Nephron progenitor cell (in vitro differentiated cells): ENCODE measurements at places on chromosomes 1 and 21.

- no peak for DNase-seq
These were observed 13.6 kb downstream of the SLC26A9 start for GRCh38 chr1:205929496-205930194.

GRCh38 chr1:10432910-10433700 lies 2.9 kb downstream of the CENPS start:
- DNase-seq = no peak

- DNase-seq = no peak
These were observed 356.4 kb upstream of the KAZN start for GRCh38 chr1:14242123-14242522.

DNA sequence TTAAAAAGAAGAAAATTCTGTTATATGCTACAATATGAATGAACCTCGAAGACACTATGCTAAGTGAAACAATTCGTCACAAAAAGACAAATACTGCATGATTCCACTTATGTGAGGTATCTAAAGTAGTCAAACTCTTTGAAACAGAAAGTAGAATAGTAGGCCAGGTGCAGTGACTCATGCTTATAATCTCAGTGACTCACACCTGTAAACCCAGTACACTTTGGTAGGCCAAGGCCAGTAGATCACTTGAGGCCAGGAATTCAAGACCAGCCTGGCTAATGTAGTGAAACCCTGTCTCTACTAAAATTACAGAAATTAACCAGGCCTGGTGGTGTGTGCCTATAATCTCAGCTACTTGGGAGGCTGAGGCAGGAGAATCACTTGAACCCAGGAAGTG lies 25.7 kb downstream of the EPHA10 start:
- no peak for DNase-seq

DNA sequence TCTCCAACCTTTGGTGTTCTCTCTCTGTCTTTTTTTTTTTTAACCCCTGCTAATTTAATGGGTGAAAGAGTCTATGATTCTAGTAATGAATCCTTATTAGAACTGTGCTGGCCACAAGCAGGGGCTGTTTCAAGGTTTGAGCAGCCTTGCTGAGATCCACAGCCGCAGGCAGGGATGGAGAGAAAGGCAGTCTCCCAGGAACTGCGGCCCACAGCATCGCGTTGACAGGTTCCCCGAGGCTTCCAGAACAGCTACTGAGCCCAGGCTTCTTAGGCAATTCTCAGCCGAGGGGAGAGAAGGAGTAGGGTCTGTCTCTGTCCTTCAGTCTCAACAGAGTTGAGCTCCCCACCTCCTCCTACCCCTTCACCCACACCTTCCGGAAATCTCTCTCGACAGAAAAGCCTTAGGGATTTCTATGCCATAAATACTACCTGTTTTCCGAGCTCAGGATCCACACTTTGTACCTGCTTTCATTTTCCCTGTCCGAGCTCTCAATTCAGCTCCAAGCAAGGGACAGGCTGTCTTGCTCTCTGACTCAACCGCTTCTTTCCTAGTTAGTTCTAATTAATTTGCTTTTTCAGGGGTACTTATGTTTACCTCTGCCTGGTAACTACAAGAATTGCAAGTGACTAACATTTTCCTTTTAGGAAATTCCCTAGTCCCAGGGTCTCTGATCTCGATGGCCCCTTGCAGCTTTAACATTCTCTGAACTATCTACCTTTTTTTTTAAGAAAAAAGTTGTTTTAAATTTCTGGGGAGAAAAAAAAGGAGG lies 6.7 kb upstream of the CASZ1 start:
- DNase-seq = no peak
